ENCODE measurements at places on chromosomes 12 and 14.

DNA sequence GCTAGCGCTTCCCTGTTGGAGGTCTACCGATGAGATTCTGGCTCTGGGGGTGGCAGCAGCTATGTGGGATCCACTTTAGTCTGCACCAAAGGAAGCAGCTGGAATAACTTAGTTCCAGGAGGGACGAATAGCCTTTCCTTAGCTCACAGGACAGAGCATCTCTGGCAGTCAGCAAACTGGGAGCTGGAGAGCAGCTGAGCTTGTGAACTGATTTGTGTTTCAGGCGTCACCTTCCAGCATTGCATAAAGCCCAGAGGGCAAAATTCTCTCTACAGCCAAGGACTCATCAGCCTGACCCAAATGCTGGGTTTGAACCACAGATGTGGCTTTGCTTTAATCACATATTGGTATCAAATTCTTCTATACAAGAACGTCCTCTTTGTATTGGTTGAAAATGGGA lies 81.9 kb upstream of the PELI2 start:
- H3K27ac ChIP-seq, result no peak overlapping the region
- no peak overlapping the region for H3K4me3 ChIP-seq
- peaks cover 21% of the 10 kb centered on the region for H3K27me3 ChIP-seq
- no peaks in the 10 kb centered on the region for H3K36me3 ChIP-seq
- no peaks in the 10 kb centered on the region for H3K4me1 ChIP-seq
- DNase-seq, result no peak

DNA sequence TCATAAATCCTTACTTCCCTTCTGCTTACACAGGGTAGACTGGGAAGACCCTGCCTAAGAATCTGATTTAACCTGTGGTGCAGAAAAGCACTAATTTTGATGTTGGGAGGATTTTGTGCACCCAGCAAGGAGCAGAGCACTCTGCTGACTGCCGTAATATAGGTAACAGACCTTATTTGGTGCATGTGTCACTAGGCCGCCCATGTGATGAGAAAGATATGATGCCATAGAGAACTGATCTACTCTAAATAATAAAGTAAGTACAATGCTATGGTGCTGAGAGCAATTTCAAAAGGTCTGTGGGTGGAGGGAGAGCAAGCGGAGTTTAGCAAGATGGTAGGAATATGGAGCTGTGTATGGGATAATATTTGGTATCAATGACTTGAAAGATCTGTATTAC lies 1663.6 kb upstream of the SEL1L start:
- no peak overlapping the region for H3K4me3 ChIP-seq
- H3K4me1 ChIP-seq, result no peaks in the 10 kb centered on the region
- H3K27me3 ChIP-seq, result no peaks in the 10 kb centered on the region
- DNase-seq, result no peak
- H3K36me3 ChIP-seq, result no peaks in the 10 kb centered on the region

GRCh38 chr14:104545942-104546501 lies 33.5 kb upstream of the C14orf180 start:
- peaks cover 51% of the 10 kb centered on the region for H3K27me3 ChIP-seq
- no peaks in the 10 kb centered on the region for H3K36me3 ChIP-seq
- H3K27ac ChIP-seq, result no peak overlapping the region
- no peaks in the 10 kb centered on the region for H3K4me1 ChIP-seq
- H3K4me3 ChIP-seq, result no peak overlapping the region
- no peak for DNase-seq

DNA sequence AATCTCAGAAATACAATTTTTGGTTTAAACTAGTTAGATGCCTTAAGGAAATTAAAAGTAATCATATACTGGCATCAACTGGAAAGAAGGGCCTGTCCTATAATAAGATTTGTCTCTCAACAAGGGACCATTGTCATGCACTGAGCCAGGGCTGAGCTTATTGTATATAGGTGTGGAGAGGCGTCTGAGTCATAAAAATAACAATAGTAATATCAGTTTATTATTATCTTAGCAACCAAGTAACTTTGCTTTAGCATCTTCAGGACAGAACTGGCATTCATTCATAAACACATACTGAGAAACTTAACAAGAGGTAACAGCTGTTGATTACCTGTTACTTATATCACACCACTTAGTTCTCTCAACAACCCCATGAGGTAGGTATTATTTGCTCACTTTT lies 7.1 kb downstream of the KRT75 start:
- peaks cover 39% of the 10 kb centered on the region for H3K27me3 ChIP-seq
- H3K27ac ChIP-seq, result no peak overlapping the region
- no peak for DNase-seq
- no peaks in the 10 kb centered on the region for H3K4me1 ChIP-seq
- no peaks in the 10 kb centered on the region for H3K36me3 ChIP-seq

DNA sequence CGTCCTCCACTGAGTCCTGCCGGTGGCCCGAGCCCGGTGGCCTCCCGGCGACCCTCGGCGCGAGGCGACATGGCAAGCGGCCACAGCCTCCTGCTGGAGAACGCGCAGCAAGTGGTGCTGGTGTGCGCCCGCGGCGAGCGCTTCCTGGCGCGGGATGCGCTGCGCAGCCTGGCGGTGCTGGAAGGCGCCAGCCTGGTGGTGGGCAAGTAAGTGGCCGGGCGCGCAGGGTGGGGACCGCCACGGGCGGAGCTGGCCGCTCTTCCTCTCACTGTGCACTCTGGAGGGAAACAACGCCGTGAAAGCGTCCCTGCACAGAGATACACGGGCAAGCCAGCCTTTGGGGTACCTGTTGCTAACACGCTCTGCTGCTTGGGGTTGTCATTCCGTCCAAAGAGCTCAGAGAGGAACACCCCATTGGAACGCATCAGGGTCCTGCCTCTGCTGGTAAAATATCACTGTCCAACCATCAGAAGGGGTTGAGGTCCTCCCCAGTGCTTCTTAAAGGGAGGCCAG lies at the start of gene AMDHD1:
AMDHD1 (plus strand) TSS at position 2 of the 513 bp plus-strand sequence; CDS start at position 70, 68 bp downstream.
- H3K27me3 ChIP-seq, result peaks cover 9% of the 10 kb centered on the region
- DNase-seq, result peak; percentile 50
- H3K36me3 ChIP-seq, result no peaks in the 10 kb centered on the region
- peaks cover 11% of the 10 kb centered on the region for H3K4me1 ChIP-seq

GRCh38 chr12:113246478-113247122 lies 25.3 kb downstream of the TPCN1 start:
- no peak overlapping the region for H3K27ac ChIP-seq
- H3K4me1 ChIP-seq, result peaks cover 23% of the 10 kb centered on the region
- no peak overlapping the region for H3K4me3 ChIP-seq
- H3K36me3 ChIP-seq, result peaks cover 13% of the 10 kb centered on the region
- no peaks in the 10 kb centered on the region for H3K27me3 ChIP-seq

DNA sequence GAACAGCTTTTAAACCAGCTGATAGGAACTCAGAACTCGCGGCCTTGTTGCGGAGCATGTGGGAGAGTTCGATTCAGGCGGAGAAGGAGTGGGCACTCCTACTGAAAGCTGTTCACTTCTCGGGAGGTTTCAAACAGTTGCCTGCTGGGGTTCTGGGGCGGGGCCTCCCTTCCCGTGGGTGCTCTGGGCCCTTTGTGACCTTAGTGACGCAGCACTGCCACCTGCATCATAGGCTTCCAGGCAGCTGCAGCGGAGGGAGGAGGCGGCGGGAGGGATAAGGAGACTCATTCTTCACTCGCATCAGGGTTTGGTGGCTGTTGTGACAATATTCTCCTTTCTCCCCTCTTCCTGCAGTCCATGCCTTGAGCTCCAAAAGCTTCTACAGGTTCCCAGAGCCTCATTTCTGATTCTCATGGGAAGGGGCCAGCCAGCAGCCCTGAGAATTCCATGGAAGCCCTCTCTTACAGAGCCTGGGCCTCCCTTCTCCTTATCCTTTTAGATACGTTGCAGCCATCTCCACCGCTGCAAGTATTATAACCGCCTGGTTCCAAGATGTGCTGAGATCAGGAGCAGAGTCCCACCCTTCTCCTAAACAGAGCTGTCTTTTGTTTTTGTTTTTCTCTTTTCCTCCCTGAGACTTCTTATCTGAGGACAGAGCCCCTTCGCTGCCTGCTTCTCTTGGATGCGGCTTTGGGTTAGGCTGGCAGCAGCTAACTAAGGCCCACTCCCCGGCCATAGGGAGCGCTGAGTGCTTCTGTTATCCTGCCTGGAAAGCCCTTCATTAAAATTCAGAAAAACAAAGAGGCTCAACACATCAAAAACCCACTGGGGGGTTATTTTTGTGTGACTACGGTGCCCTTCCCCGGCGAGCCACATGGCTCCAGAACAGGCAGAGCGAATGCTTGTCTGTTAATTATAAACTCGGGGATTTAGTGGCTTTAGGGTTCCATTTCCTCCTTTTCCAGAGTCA lies 67.6 kb upstream of the GPATCH2L start:
- peak overlapping the region; percentile 90 for H3K27ac ChIP-seq
- H3K36me3 ChIP-seq, result no peaks in the 10 kb centered on the region
- no peaks in the 10 kb centered on the region for H3K4me1 ChIP-seq
- H3K27me3 ChIP-seq, result no peaks in the 10 kb centered on the region
- no peak for DNase-seq

GRCh38 chr12:54740882-54741281 lies 92.7 kb upstream of the DCD start:
- no peak for DNase-seq
- H3K27ac ChIP-seq, result no peak overlapping the region
- H3K27me3 ChIP-seq, result peaks cover 43% of the 10 kb centered on the region
- no peaks in the 10 kb centered on the region for H3K4me1 ChIP-seq
- H3K36me3 ChIP-seq, result peaks cover 8% of the 10 kb centered on the region

DNA sequence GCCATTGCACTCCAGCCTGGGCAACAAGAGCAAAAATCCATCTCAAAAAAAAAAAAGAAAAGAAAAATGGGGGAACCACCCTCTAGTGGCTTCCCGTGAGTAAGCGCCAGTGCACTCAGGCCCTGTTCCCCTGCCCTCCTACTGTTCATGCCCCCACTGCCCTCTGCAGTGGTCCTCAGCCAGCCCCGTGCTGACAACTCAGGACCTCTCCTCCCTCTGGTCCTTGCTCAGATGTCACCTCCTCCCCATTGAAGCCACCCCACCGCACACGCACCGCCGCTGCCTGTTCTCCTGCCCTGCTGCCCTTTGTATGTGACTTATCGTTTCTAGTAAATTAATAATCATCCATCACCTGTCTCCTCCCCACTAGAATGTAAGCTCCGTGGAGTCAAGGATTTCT lies 58.8 kb upstream of the DYNC1H1 start:
- H3K4me3 ChIP-seq, result no peak overlapping the region
- H3K36me3 ChIP-seq, result peaks cover 26% of the 10 kb centered on the region
- no peak for DNase-seq
- no peaks in the 10 kb centered on the region for H3K4me1 ChIP-seq
- no peak overlapping the region for H3K27ac ChIP-seq

DNA sequence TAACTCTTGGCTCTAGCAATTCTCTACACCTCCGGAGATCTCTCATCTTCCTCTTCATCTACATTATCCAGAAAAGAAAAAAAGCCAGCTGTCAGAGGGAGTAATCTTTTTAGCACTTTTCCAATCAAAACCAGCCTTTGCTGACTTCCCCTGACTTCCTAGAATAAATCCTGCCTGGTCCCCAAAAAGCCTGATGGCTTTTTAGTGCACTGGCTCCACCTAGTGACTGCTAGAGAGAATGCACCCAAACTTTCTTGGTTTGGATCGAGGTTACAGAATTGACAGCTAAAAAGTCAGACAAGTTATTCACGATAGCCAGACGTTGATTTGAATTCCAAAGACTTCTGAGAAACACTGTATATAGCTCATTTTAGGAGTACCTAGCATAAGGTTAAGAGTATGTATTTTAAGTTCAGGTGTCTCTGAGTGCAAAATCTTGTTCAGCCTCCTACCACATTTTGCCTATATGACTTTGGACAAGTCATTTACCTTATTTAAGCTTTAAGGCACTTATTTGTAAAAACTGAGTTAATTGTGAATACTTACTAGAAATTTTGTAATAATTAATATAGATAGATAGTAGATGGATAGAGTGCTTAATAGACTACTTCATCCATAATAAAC lies 185.7 kb upstream of the GRIN2B start:
- H3K4me3 ChIP-seq, result no peak overlapping the region
- no peaks in the 10 kb centered on the region for H3K27me3 ChIP-seq
- H3K4me1 ChIP-seq, result peaks cover 23% of the 10 kb centered on the region
- peak; percentile 46 for DNase-seq
- H3K36me3 ChIP-seq, result no peaks in the 10 kb centered on the region
- no peak overlapping the region for H3K27ac ChIP-seq

DNA sequence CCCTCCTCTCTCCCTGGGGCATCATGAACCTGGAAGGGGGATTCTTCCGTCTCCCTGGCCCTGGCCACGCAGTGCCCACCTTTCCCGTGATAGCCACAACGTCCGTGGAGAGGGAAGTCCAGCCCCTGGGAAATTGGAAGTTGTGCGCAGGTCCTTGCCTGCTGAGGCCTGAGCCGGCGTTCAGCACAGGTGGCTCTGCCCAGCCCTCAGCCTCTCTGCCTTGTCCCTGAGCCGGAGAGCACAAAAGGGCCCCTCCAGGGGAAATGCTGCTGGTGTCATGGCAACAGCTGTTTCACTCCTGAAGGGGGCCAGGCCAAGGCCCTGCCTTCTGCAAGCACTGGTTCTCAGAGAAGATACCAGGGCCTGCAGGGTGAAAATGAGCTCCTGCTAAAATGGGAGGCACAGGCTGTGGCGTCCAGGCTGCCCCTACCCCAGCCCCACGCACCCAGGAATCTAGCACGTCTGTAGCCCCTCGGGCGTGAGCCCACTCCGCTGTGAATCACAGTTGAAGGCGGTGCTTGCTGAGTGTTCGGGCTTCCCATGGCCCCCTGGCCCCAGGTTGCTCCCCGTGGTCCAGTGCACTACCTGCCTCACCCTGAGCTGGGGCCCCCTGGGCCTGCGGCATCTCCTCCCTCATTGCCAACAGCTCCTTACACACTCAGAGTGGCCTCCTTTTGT lies 149.4 kb downstream of the ADGRD1 start:
- peaks cover 6% of the 10 kb centered on the region for H3K27me3 ChIP-seq
- no peak overlapping the region for H3K4me3 ChIP-seq
- DNase-seq, result no peak
- no peaks in the 10 kb centered on the region for H3K36me3 ChIP-seq

- H3K27me3 ChIP-seq, result no peaks in the 10 kb centered on the region
- H3K27ac ChIP-seq, result no peak overlapping the region
- H3K4me1 ChIP-seq, result no peaks in the 10 kb centered on the region
- H3K36me3 ChIP-seq, result no peaks in the 10 kb centered on the region
Measured at GRCh38 chr12:19298836-19299605, 140.3 kb upstream of the AEBP2 start.

GRCh38 chr12:77118696-77119095 lies 53.3 kb upstream of the E2F7 start:
- H3K36me3 ChIP-seq, result no peaks in the 10 kb centered on the region
- H3K4me3 ChIP-seq, result no peak overlapping the region
